ENCODE measurements at places on chromosomes 7 and 10.
A peak's percentile ranks its signal among the peaks of the same experiment; 100 is the strongest.

DNA sequence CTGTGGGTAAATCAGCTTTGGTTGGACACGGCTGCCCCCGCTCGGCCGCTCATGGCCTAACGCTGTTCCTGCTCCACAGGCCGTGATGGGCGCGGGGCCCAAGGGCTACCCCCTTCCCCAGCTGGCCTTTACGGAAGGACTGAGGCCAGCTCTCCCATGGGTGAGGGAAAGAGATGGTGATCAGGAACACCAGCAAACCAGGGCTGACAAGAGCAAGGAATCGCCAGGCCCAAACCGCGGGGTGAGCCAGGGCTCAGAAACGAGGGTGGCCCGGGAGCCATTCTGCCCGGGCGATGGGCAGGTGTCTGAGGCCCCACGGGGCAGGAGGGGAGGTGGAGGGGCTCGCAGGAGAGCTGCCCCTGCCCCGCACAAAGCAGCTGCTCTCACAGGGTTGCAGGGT, 26.6 kb downstream of the GPER1 start:
- DNase-seq, result peak; percentile 75

DNA sequence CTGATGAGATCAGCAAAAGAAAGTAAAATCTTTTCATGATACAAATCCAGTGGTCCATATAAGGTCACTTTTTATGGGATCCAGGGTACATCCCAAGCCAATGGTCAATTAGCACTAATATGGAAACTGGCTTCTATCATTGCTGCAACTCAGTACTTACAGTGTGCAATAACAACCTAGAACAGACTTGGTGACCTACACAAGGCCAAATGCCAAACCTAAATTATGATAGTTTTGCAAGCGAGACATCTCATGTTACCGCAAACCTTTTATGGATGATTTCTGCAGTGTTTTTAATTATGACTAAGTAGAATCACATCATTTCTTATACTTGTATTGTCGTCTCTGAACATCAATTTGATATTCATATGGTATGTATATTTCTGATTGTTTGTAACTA, 583.5 kb upstream of the SEMA3D start:
- no peak for DNase-seq

- DNase-seq, result no peak
Observed at GRCh38 chr10:3723766-3724165, 61.2 kb downstream of the KLF6 start.

GRCh38 chr7:14069961-14070360, 80.5 kb upstream of the ETV1 start:
- no peak for DNase-seq

GRCh38 chr10:120221873-120222485, 235.0 kb upstream of the PLPP4 start:
- no peak for DNase-seq

DNA sequence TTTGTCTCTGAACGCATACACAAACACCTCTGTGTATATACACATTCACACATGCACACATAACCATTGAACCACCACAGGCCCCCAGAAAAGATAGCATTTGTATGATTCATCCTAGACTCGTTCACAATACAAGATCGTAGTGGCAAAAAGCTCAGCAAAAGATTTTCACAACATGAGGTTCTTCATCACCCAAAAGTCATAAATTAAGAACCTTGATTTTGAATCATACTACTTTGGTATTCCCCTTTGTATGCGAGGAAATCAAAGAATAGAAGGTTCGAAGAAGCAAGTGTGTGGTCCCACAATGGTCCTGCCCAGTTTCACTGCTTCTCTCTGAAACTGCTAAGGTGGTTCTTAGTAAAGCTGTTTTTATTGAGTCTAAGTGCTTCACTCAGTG, 200.7 kb downstream of the CELF2 start:
- no peak for DNase-seq

GRCh38 chr10:52682766-52683165, 89.8 kb downstream of the MBL2 start:
- DNase-seq, result no peak

DNA sequence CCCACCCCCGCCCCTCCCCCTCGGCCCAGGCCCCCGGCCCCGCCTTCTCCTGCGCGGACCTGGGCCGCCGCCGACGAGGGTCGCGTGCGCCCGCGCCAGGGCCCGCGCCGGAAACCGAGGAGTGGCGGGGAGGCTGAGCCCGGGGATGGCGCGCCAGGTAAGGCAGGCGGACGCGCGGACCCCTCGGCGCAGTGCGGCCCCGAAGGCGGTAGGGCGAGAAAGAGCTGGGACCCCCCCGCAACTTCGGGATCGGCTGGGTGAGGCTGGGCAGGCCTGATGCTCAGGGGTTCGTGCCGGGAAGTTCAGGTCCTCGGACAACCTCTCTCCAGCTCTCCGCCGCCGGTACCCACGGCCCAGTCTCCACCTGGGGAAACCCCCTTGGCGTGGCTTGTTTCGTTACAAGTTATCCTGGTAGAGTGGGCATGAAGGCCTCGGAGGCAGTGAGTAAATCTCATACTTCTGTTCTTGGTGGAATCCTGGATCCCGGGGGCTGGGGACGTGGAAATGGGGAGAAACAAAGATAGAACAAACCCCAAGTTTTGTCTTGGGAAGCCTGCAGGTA, 58.4 kb downstream of the ZNF467 start:
- DNase-seq, result no peak
